ENCODE measurements at places on chromosomes 1 and 21.
A peak's percentile ranks its signal among the peaks of the same experiment; 100 is the strongest.

DNA sequence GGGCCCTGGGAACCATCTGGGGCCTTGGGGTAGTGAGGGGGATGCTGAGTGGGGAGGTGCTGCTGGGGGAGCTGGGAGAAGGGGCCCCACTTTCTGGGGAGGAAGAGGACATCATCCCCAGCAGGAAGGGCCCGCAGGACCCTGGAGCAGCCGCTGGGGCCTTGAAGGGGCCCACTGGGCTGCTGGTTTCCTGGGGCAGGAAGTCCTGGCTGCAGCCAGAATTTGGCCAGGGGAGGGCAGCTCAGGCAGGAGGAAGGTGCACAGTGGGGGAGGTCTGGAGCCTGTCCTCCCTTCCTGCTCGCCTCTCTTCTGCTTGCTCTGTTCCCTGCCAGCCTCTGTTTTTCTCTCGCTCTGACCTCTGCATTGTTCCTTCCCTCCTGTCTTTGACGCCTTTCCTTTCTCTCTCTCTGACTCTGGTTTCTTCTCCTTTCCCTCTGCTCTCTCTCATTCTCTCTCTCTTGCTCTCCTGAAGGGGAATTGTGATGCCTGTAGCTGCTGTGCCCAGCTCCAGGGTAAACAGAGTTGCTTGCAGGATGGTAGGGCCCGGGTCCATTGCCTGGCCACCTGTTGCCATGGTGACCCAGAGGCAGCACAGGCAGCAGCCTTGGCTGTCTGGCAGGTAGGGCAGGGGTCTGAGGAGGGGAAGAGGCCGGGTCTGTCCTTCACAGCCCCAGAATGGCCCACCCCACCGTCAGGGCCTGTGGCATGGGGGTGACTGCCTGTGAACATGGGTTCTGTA lies 23.9 kb downstream of the ACOT11 start:
- H3K27me3 ChIP-seq = no peaks in the 10 kb centered on the region
- H3K27ac ChIP-seq = peak overlapping the region; percentile 16
- no peaks in the 10 kb centered on the region for H3K36me3 ChIP-seq
- H3K4me1 ChIP-seq = peaks cover 10% of the 10 kb centered on the region
- DNase-seq = no peak
- no peak overlapping the region for H3K4me3 ChIP-seq

DNA sequence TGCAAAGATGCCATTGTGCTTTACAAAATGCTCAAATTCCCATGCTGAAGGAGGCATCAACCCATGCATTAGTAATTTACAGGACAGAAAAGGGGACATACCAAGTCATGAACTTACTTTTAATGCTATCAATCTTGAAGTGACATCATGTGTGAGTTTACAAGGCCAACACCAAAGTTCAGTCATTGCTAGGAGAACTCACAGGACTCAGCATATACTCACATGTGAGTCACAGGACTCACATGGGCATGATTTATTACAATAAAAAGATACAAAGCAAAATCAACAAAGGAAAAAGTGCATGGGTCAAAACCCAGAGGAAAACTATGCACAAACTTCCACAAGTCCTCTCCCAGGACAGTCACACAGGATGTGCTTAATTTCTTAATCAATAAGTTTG lies 1656.0 kb downstream of the MRPL39 start:
- H3K4me1 ChIP-seq = peaks cover 47% of the 10 kb centered on the region
- no peak overlapping the region for H3K4me3 ChIP-seq
- H3K36me3 ChIP-seq = peaks cover 6% of the 10 kb centered on the region
- DNase-seq = no peak
- H3K27me3 ChIP-seq = no peaks in the 10 kb centered on the region
- no peak overlapping the region for H3K27ac ChIP-seq

DNA sequence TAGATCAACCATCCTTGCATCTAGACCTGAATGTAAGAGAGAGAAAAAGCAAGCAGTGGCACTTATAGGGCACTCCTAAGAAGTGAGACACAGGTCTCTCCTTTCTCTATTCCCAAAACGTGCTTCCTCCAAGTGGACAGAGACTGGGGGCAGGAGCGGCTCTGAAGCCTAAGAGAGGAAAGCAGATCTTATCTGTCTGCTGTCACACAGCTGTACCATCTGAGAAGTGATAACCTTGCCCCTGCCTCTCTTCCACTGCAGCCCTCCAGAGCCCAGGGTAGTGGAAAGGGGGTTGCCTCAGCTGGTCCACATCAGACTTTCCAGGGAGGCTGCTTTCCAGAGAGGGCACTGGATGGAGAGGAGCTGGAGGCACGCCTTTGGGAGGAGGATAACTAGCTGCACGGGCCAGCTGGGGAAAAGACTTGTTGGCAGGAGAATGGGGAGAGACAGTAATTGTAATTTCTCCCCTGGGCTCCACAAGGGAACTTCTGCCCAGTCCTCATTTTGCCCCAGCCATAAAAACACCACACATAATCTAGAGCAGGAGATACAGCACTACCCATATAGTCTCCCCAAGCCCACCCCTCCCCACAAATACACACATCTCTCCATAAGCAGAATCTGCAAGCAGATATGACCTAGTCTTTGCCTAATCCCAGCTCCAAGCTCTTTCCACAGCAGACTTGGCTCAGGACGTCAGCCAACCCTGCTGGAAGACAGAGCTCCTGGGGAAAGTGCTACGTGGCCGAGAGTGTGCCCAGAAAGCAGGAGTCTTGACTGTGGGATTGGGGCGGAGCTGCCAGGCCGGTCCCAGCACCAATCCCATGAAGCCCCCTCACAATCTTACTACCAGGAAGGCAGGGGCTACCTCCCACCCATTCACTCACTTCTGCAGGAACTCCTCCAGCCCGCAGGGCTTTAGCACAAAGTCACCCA lies 31.2 kb downstream of the PIK3C2B start:
- no peak for DNase-seq
- no peak overlapping the region for H3K4me3 ChIP-seq
- peaks cover 62% of the 10 kb centered on the region for H3K4me1 ChIP-seq
- H3K27ac ChIP-seq = peak overlapping the region; percentile 34
- H3K27me3 ChIP-seq = no peaks in the 10 kb centered on the region

- H3K4me1 ChIP-seq = peaks cover 34% of the 10 kb centered on the region
- H3K36me3 ChIP-seq = no peaks in the 10 kb centered on the region
- H3K27ac ChIP-seq = no peak overlapping the region
- H3K4me3 ChIP-seq = peak overlapping the region; percentile 8
- peak; percentile 27 for DNase-seq
Measured at GRCh38 chr1:44408632-44409602, 3.9 kb downstream of the RNF220 start.

DNA sequence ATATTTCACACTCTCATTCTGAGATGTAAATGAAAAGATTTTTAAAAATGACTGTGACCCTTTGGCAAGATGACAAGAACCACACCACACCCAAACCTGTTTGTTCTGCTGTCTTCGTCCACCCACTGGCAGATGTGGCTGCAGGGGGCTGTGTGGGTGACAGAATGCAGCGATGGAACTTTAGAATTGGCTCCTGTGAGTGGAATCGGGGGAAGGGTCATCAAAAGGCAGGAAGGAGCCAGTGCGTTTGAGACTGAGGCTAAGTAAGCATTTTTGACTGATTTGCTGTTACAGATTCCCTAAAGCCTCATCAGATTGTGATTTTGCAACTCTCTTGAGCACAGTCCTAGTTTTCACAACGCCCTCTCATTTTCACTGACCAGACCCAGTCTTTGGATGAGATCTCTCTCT lies 111.2 kb upstream of the ADGRL2 start:
- no peak overlapping the region for H3K27ac ChIP-seq
- no peaks in the 10 kb centered on the region for H3K36me3 ChIP-seq
- no peaks in the 10 kb centered on the region for H3K27me3 ChIP-seq

DNA sequence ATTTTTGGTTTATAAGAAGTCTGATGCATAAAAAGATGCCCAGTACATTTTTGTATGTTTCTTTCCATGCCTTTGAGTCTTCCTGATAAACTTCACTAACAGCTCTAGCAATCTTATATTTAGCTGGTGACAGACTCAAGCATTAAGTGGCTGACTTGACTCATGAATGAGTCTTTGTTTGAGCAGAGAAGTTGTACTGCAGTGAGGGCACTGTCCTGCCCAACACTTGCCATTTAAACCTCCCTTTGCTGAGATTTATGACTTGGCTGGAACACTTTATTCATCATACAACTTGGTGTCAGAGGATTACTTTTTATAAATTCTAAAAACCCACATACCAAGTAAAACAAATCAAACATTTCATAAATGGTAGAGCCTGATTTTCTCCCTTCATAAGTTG lies 14.6 kb upstream of the CAMSAP2 start:
- H3K4me1 ChIP-seq = no peaks in the 10 kb centered on the region
- no peak overlapping the region for H3K4me3 ChIP-seq
- peaks cover 17% of the 10 kb centered on the region for H3K27me3 ChIP-seq
- no peak overlapping the region for H3K27ac ChIP-seq

DNA sequence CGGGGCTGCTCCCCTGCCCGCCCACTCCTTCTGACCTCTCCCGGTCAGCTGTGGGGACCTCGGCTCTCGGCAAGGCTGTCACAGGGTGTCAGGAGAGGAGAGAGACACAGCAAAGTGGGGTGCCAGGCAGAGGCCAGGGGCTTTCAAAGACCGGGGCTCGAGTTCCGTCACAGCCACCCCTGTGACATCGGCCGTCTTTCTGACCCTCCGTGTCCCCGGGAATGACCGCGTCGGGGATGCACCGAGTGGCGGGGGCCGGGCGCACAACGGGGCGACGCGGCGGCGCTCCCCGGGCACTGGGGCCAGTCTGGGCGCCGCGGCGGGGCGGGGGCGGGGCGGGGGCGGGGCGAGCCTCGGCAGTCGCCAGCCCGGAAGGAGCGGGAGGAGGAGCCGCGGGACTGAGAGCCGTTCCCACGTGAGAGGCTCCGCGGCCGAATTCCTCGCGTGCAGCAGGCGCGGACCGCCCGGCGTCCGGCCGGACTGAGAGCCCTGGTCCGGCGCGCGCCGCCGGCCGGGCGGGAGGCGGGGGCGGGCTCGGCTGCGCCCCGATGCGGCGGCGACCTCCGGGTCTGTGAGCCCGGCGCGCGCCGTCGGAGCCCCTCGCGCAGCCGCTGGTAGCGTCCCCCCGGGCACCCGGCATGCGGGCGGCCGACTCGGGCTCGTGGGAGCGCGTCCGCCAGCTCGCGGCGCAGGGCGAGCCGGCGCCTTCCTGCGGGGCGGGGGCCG lies 229.7 kb upstream of the TMEM51 start:
- peak; percentile 58 for DNase-seq
- peaks cover 40% of the 10 kb centered on the region for H3K27me3 ChIP-seq
- H3K36me3 ChIP-seq = no peaks in the 10 kb centered on the region
- H3K4me1 ChIP-seq = peaks cover 10% of the 10 kb centered on the region

- peaks cover 29% of the 10 kb centered on the region for H3K4me1 ChIP-seq
- H3K36me3 ChIP-seq = peaks cover 61% of the 10 kb centered on the region
- no peaks in the 10 kb centered on the region for H3K27me3 ChIP-seq
Measured at GRCh38 chr1:40450495-40451237, 390 bp downstream of the ZFP69B start.

DNA sequence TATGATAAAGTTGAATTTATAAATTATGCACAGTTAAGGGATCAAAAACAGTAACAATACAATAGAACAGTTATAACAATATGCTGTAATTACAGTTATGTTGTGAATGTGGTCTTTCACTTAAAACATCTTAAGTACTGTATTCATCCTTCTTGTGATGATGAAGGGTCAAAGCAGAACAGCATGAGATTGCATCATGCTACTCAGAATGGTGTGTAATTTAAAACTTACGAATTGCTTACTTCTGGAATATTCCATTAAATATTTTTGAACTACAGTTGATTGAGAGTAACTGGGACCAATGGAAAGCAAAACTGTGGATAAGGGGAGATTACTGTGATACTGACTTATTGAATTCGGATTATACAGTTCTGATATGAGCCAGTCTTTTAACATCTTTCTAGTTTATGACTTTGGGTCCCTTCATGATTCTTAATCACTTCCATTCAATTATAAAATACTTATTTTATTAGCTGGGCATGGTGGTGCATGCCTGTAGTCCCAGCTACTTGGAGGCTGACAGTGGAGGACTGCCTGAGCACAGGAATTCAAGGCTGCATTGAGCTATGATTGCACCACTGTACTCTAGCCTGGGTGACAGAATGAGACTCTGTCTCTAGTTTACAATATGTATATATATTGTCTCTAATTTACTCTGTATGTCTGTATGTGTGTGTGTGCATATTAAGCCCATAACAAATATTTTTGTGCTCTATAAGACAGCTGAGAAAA lies 43.2 kb downstream of the ATP1B1 start:
- H3K36me3 ChIP-seq = no peaks in the 10 kb centered on the region
- H3K27me3 ChIP-seq = no peaks in the 10 kb centered on the region
- no peak overlapping the region for H3K27ac ChIP-seq
- no peak for DNase-seq
- H3K4me1 ChIP-seq = no peaks in the 10 kb centered on the region

DNA sequence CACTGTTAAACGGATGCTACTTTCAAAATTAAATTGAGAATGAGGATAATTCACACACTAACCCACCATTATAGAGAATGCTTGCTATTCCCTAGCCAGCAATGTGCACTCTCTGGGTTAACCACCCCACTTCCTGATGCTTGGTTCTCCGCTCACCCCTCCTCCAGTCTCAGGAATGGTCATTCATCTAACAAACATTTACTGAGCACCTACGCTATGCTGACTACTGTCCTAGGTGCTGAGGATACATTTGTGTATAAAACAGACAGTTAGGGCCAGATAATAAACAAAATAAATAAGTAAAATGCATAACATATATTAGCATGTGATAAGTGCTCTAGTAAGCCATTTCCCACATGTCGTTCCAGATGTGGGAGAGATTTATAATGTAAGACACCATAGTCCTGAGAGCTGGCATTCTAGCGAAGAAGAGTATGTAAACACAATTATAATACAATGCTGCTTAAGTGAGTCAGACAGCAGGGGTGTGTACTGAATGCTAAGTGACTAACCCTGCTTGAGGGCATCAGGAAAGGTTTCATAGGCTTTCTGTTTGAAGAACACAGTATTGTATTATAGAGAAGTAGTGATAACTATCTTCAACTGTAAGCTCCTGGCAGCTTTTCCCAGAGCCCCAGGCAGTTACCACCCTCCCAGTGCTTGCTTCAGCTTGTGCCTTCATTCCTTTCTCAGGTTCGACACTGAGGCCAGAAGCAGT lies 126.7 kb upstream of the CACHD1 start:
- no peak overlapping the region for H3K27ac ChIP-seq
- H3K4me3 ChIP-seq = no peak overlapping the region
- no peaks in the 10 kb centered on the region for H3K4me1 ChIP-seq
- H3K27me3 ChIP-seq = no peaks in the 10 kb centered on the region
- no peak for DNase-seq
- H3K36me3 ChIP-seq = no peaks in the 10 kb centered on the region

DNA sequence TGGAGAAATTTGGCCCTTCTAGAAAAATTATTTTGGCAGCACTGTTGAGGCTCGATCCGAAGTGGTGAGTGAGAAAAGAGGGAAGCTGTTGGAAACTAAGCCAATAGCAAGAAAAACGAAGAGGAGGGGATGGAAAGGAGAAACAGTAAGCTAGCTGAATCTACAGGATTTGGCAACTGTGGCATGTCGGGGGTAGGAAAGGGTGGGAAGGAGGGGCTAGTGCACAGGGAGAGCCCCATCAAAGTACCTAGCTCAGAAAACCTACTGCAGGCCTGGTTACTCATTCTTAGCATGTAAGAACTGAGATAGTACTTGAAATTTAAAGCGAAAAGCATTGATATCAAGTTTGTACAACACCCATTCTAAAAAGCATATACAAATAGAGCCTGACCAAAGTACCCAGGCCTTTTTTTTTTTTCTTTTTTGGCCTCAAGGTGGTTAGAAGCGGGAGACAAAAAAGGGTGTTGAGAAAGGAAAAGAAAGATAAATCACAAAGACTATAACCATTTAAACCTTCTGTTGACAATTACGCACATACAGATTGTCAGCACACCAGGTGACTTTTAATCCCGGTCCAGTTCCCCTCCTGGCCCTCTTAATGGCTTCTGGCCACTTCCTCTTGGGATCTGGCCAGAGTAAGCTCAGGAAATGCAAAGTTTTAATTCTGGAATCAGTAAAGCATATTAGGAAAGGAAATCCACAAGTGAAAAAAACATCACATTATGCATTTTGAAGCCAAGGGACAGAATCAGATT lies 50.4 kb downstream of the SLC16A1 start:
- peaks cover 16% of the 10 kb centered on the region for H3K4me1 ChIP-seq
- H3K27ac ChIP-seq = no peak overlapping the region
- no peak overlapping the region for H3K4me3 ChIP-seq
- no peaks in the 10 kb centered on the region for H3K36me3 ChIP-seq

Measured in activated CD8-positive, alpha-beta T cell treated with anti-CD3 and anti-CD28 coated beads, Interleukin-2, amount 10 ng/mL, durations not matched to agents 7 days and 5 days (primary cell).